ENCODE measurements at places on chromosomes 16 and 17.

GRCh38 chr17:76678330-76678729, 32.4 kb downstream of the MXRA7 start:
- DNase-seq: no peak

DNA sequence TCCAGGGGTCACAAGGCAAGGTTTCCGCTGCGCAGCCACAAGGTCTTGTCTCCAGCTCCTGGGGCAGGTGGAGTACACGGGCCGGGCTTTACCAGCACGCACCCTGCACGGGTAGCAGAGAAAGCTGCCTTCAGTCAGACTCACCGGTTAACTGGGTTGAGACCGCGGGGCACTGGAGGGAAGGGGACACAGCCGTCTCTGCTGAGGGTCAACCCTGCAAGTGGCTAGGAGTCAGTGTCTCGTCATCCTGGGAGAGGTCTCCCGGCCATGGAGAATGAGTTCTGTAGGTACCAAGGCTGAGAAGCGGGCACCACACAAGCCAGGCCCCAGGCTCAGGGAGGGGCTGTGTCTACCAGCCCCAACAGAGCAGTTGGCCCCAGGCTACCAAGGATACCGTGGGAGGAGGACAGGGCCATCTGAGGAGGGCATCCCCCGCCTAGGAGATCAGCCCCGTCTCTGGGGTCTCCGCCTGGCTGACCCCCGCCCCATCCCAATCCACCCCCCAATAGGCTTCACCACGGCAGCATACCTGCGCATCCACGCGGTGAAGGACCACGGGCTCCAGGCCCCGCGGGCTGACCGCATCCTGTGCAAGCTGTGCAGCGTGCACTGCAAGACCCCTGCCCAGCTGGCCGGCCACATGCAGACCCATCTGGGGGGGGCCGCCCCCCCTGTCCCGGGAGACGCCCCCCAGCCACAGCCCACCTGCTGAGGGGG, 2.8 kb upstream of the PRRT2 start:
- no peak for DNase-seq

GRCh38 chr16:57658878-57659674, 9.0 kb upstream of the ADGRG3 start:
- no peak for DNase-seq

DNA sequence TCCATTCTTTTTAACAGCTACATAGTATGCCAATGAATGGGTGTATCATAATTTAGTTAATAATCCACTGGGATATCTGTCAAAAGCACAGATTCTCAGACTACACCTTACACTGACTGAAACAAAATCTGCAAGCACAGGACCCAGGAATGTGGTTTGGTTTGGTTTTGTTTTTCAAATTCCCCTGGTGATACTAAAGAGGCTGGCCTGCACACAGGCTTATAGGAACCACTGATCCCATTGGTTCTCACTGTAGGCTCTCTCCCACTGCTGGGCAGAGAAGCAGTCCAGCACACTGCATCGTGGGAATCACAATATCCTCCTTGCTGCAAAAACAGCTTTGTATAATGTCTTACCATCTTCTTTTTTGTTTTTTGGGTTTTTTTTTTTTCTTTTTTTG, 67.1 kb downstream of the TEX14 start:
- DNase-seq: no peak

- DNase-seq: no peak
Observed at GRCh38 chr16:57622361-57623250, 5.8 kb upstream of the ADGRG1 start.

GRCh38 chr16:1984347-1985225, 593 bp downstream of the GFER start:
- no peak for DNase-seq

DNA sequence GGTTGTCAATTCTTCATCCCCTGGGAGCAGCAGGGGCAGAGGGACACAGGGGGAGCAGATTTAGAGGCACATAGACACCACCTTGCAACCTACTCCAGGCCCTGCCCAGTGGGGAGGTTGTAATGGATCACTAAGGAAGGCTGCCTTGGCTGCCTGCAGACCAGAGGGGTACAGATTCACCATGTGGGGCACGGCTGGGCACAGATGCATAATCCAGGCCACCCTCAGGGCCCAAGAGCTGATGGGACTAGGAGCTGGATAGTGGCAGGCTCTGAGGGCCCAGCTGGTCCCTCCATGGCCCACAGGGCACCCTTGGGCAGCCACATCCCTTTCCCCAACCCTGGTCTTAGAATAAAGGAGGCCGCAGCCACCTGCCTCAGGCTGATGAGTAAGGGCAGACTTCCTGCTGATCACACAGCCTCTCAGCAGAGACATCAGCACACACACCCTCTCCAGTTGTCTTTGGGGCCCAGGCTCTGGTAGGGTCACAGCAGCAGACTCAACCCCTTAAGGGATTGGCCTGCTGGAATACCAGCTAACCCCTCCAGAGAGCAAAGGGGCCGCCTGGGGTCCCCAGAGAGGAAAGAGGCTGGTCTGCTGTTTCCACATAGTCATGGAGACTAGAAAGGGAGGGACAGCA, 224.9 kb downstream of the GSG1L start:
- no peak for DNase-seq

- DNase-seq: no peak
Observed at GRCh38 chr16:84054916-84055315, 12.3 kb upstream of the SLC38A8 start.

GRCh38 chr17:15124746-15125145, 140.4 kb downstream of the PMP22 start:
- DNase-seq: no peak

- DNase-seq: no peak
Observed at GRCh38 chr16:67844497-67844896, 2.2 kb upstream of the NUTF2 start.

DNA sequence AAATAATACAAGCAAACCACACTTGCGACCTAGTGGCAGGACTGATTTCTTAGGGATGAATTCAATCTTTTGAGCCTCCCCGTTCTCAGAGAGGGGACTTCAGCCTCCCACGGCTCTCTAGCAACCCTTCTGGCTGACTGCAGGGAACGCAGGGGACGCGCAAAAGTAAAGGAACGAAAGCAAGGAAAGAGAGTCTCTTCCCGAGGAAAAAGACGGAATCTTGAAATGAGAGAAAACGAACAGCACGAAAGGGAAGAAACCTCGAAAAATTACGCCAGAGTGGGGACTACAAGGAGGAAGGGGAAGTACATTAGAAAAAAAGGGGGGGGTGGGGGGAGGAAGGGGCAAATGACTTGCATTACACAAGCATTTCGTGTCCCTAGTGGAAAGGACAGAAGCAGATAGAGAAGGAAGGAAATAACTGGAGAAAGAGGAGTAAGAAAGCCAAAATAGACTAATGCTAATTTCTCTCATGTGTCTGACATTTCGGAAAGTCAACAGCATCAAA, 1.2 kb downstream of the GRB2 start:
- peak; percentile 72 for DNase-seq

DNA sequence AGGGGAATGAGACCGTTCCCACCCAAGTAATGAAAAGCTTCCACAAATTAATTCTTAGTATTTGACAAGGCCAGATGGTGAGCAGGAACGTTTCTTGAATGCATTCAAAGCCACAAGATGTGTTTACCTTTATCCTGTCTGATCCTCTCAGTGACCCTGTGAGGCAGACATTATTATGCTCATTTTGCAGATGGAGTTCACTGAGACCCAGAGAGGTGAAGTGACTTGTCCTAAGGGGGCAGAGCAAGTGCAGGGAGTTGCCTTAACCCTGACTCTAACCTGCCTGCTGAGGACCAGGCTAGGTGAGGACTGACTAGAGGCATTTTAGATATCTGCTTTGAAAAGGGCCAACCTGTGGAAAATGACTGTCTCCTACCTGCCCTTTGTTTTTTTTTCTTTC, 156.7 kb downstream of the HAPSTR1 start:
- no peak for DNase-seq

GRCh38 chr17:76390003-76390421, 5.6 kb downstream of the SPHK1 start:
- no peak for DNase-seq

DNA sequence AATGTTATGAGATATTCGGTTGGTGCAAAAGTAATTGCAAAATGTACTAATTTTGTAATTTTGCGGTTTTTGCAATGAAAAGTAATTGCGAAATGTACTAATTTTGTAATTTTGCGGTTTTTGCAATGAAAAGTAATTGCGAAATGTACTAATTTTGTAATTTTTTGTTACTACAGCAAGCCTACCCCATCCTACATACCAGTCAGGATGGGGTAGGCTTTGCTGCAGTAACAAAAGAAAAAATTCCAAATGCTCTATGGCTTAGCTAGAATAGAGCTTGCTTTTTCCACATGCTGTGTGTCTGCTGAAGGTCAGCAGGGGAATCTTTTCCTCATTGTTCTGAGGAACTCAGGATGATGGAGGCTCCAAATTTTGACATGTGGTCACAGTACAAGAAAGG, 83.3 kb upstream of the GPRC5B start:
- no peak for DNase-seq

GRCh38 chr16:69171325-69172084, 15.5 kb upstream of the SNTB2 start:
- no peak for DNase-seq

GRCh38 chr17:36198831-36199465, 2.4 kb upstream of the CCL3L1 start:
- no peak for DNase-seq

GRCh38 chr17:69223809-69224208, 4.8 kb downstream of the ABCA10 start:
- DNase-seq: no peak

DNA sequence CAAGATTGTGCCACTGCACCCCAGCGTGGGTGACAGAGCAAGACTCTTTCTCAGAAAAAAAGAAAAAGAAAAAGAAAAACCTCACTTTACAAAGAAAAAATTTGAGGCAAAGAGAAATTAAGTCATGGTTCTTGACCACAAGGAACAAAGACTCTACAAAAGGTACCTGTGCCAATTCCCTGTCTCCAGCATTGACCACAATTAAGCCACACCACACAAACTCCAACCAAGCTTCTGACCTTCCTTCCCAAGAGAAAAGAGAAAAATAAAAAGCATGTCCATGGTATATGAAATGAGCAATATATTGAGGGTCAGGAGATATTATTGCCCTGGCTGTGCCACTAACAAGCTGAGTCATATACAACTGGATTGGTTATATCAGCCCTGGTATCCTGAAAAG, 146.3 kb upstream of the NOG start:
- no peak for DNase-seq

DNA sequence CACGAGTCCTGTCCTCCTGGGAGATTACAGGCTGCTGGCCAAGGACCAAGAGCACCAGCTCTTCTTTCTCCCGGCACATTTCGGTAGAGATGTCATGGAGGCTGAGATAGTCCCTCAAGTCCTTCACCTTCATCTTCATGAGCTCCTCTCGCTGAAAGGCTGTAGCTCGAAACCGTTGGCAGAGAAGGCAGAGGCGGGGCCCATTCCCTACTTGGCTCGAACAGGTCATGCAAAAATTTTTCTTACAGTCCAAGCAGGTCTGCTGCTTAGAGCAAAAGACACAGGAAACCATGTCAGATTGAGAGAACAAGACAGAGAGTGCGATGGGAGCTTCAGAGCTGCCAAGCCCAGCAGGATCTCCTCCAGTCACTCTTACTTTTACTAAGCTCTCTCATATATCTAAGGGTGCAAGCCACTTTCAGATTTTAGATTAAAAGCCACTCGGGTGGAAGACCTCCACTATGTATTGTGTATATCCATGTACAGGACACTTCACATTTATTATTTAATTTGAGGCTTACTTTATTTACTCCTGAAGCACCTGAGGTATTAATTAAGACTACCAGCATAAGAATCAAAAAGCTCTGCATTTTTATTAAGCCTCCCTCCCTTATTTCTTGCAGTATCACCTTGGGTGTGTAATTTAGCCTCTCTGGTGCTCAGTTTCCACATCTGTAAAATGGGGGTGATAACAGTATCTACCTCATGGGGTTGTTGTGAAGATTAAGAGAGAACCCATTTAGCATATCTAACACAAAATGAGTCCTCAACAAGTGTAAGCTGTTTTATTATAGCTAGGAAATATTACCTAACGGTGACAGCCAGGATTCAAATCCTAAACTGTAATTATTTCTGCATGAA, 41.4 kb downstream of the LIG3 start:
- no peak for DNase-seq

GRCh38 chr16:30525844-30526136, 576 bp downstream of the ZNF768 start:
- DNase-seq: no peak

- DNase-seq: no peak
Observed at GRCh38 chr17:65660078-65660477, 98.6 kb upstream of the AXIN2 start.

GRCh38 chr17:66533572-66533971, 231.2 kb downstream of the PRKCA start:
- no peak for DNase-seq

DNA sequence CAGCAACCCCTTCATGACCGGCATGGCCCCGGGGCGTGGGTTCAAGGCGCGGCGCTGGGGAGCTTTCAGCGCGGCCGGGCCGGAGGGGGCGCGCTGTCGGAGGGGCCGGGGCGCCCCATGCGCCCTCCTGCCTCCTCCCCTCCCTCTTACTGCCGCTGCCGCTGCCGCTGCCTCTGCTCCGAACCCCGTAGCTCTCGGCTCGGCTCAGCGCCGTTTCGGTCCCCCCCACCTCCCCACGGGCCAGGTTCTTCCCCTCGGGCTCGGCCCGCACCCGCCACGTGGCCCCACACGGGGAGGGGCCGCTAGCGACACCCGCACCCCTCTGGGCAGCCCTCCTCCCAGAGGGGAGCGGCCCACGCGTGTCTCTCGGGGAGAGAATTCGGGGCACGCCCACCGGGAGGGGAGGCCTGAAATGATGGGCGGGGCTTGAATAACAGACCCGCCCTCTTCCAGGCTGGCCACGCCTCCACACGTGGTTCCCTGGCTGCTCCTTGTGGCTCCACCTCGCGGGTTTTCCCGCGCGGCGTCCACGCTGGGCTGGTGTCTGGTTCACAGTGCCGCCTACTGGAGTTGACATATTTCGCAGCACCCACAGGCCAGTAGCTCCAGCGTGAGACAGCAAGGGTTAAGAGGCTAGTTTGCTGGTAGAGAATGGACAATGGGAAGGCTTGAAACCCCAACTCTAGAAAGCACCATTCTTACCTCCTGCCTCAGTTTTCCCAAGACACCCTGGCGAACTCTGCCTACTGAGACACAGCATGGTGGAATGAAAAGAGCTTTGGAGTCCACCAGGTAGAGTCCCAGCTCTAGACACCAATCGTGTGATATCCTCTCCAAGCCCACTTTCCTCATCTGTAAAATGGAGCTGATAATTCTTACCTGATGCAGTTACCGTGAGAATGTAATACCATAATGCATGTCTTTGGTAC, at the start of gene KCNH4:
Gene KCNH4 (minus strand): TSS at position 221 of the 929 bp plus-strand sequence. CDS start 197 bp downstream, at position 24.
- DNase-seq: peak; percentile 85

DNA sequence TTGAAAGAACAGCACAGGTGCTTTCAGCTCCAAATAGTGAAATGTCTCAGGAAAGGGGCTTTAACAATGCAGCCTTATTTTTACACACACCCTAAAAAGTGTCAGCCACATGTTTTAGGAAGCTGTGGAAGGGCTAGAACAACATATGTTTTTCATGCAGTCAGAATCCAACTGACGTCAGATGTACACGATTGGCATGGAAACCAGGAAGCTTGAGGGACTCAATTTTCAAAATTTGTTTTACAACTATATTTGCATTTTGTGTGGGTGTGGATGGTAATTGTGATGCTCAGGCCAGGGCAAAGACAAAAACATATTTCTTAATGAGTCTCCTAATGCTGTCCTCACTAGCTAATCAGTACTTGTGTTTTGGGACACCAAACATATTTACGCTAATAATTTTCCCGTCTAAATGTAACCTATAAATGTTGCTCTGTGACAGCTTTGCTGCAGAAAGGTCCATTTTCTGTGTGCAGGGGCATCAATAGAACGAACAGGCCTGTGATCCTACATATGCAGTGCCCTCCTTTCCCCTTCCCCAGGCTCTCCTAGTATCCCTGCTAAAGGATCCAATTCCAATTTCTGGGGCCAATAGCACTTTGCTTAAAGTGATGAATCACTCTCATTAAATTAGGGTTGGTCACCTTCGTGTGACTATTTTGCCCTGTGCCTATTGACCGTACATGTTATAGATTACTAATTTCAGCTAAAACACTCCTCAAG, 434.0 kb upstream of the CDH5 start:
- DNase-seq: no peak
